Stimulated activated CD8-positive, alpha-beta memory T cell treated with anti-CD3 and anti-CD28 coated beads, Interleukin-12 subunit alpha, Interleukin-12 subunit beta, amount 100 ng/mL, for 4 hours (primary cell): ENCODE measurements at places on chromosomes 3 and 15.

- no peak for DNase-seq
Measured at GRCh38 chr3:140584549-140584948, 93.3 kb upstream of the TRIM42 start.

GRCh38 chr3:195388380-195388779, 54.4 kb downstream of the ACAP2 start:
- DNase-seq = no peak

DNA sequence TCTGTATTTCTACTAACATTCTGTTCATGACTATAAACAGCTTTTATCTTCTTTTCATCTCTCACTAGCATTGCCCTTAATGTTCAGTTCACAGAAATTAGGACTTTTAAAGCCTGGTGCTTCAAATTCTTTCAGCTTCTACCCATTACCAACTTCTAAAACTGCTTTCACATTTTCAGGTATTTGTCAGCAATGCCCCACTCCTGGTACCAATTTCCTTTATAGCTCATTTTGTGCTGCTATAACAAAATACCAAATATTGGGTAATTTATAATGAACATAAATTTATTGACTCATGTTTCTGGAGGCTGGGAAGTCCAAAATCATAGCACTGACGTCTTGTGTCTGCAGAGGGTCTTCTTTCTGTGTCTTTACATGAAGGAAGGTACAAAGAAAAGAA, 753.1 kb upstream of the CCDC54 start:
- DNase-seq = no peak

DNA sequence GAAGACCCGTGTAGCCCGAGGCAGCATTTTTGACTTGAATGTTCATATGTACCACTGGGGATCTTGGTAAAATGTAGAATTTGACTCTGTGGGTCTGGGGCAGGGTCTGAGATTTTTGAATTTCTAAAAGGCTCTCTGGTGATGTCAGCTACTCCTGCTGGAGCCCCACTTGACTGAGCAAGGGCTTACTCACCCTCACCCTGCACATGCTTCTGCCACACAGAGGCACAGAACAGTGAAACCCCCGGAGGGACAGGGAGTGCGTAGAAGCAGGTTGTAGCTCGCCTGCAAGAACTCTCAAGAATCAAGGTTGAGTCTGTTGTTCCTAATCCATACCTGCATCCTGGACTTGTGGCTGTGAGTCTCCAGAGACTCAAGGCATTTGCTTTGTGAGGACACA, 41.1 kb downstream of the SLCO3A1 start:
- DNase-seq = no peak

- DNase-seq = no peak
Measured at GRCh38 chr15:69992348-69992747, 105.4 kb downstream of the TLE3 start.

DNA sequence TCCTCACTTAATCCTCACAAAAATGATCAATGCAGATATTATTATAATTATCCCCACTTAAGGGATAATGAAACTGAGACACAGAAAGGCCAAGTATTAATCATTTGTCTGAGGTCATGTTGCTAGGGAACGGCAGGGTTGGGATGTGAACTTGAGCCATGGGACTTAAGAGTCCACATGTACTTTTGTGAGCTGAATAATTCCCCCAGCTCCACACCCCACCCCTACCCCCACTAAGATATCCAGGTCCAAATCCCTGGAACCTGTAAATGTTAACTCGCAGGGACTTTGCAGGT, 290.5 kb upstream of the GADL1 start:
- no peak for DNase-seq

DNA sequence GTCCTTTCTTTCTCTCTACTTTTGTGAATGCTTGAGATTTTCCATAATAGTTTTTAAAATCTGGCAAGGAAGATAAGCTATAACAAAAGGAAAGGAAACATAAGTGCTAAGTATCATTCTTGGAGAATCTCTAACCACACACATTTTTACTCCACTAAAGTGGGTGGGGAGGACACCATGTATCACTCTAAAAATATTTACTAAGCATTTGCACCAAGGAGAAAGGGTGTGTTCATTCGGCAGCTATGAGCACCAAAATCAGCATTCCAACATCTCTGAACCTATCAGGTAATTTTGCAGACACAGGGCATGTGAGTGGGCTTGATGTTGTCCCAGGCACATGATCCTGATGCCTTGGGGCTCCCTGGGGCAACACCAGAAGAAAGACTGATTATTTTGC, 5.5 kb downstream of the B4GALT4 start:
- no peak for DNase-seq

DNA sequence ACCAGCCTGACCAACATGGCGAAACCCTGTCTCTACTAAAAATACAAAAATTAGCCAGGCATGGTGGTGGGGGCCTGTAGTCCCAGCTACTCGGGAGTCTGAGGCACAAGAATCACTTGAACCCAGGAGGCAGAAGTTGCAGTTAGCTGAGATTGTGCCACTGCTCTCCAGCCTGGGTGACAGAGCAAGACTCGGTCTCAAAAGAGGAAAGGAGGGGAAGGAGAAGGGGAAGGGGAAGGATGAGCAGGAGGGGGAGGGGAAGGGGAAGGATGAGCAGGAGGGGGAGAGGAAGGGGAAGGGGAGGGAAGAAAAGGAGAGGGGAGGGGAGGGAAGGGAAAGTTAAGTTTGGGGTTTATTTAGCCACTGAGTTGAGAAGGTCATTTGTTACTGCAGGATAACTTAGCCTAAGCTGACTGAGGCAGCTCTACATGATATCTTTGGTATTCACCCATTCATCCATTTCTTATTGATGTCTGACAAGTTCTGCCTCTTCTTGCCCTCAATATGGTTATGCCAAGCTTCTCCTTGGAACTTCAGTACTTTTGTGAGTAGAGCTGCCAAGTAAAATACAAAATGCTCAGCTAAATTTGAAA, 15.9 kb upstream of the ABHD2 start:
- DNase-seq = no peak

GRCh38 chr15:55900019-55900418, 93.4 kb downstream of the NEDD4 start:
- DNase-seq = no peak

GRCh38 chr15:74400313-74400860, 32.9 kb upstream of the CYP11A1 start:
- no peak for DNase-seq

DNA sequence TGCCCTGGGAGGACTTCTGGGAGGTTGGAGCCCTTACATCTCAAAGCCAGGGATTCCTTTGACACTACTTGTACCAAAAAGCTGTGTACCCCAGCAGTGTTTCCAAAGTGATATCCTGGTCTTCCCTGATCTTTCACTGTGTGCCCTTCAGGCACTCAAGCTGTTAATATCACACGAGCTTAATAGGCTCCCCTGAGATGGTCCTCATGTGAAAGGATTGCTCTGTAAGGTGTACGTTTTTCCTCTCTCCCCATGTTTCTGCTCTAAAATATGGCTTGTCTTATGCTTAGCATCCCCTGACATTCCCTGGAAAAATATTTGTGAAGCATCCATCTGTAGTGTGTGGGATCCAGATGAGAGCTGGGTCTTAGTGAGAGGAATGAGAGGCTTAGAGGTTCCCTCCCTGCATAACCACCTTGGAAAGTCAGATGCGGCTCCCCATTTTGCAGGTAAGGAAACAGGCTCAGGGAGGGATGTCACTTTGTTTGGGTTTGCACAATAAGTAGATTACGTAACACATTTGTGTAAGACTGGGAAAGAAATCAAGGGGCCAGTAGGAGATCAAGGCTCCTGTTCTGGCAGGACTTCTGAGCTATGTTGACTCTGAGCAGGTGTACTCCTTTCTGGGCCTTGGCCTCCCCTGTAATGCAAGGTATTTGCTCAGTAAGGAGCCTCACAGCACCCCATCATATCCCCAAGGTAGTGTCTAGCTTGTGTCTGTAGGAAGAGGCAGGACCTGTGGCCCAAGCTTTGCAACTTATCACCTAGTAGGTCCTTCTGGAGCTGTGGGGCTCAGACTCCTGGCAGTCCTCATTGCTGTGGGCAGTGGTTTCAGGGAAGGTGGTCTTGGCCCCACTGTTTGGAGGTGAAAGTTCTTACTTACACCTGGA, 667 bp upstream of the ACOX2 start:
- DNase-seq = no peak

- no peak for DNase-seq
Measured at GRCh38 chr3:185928496-185928895, 9.3 kb downstream of the TRA2B start.

DNA sequence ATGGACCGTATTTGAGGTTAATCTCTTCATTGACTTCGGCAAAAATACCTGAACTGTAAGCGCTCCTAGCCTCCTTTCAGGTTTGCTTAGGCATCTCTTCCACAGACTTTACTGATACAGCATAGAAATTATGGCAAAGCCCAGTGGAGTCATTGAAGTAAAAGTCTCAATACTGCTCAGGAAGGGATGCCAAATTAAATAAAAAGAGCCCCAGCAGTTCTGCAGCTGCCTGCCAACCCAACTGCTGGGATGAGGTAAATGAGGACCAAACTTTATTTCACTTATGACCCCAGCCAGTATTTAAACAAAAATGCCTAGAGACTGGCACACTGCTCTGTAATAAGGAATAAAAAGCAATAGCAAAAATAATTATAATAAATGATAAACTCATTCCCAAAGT, 65.4 kb downstream of the IQCH start:
- no peak for DNase-seq

DNA sequence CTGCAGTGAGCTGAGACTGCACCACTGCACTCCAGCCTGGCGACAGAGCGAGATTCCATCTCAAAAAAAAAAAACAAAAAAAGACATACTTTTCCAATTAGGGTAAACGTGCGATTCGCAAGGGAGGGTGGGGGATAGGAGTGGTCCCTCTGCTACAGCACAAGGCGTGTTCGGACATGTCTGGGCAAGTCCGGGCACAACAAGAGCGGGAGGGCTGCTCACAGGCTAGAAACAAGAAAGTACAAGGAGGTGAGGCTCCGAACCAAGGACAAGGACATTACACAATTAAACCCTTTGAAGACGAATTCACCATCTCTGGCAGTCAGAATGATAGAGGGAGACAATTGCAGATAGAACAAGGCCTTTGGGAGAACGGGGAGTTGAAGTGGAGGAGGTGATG, 32.2 kb upstream of the BCL2A1 start:
- DNase-seq = no peak

GRCh38 chr3:151896246-151897012, 23.0 kb downstream of the SUCNR1 start:
- DNase-seq = no peak

DNA sequence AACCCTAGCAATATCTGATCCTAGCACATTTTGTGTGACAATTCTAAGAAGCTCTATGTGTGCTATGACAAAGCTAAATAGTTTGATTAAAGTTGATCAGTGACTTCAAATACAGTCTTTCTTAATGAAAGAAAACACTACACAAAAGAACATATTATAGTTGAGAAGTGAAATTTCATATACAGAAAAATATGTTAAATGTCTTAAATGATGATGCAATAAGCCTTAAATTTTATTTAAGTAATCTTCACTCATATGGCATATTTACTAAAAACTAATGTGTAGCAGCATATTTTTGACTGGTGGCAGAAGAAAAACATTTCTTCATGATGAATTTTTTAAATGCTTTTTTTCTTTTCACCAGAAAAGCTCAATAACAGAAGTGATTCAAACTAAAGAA, 485.5 kb downstream of the TUSC7 start:
- no peak for DNase-seq

DNA sequence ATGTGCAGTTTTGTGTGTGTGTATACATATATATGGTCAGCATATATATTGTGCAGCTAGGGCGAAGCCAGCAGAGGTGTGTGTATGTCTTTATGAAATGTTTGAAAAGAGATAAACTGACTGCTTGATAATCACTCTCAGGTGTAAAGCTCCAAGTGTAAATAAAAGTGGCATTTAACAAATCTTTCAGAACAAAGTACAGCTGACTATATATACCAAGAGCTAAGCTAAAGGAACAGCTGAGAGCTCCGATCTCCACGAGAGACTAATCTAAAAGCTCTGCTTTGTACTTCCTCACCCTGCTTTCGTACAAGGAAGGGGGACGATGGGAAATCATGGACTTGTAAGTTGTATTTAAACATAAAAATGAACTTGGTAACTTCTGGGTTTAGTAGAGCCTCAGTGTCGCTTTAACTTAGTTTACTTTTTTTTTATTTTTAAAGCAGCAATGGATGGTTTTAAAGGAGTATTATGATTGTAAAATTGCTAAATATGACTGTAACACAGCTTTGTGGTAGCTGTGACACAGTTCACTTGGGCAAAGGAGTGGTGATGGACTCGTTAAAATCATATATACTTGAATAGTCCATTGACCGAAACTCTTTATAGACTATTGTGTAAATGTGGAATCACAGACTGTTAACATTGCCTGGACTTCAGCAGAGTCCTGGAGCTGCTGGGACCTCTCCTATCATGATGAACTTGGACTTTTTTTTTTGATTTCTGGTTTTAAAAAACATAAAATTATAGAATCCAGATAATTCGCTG, 11.4 kb upstream of the ITPKA start:
- DNase-seq = no peak
